ENCODE measurements at places on chromosomes 7 and 10.

GRCh38 chr7:115299397-115300037 is 377.6 kb downstream of the MDFIC start:
- DNase-seq = no peak

- DNase-seq = no peak
Measured at GRCh38 chr7:17155529-17155928, 142.9 kb upstream of the AHR start.

GRCh38 chr7:28700096-28700495 is 258.0 kb downstream of the TRIL start:
- no peak for DNase-seq

GRCh38 chr7:150755473-150756099 is 18.4 kb downstream of the GIMAP5 start:
- no peak for DNase-seq

DNA sequence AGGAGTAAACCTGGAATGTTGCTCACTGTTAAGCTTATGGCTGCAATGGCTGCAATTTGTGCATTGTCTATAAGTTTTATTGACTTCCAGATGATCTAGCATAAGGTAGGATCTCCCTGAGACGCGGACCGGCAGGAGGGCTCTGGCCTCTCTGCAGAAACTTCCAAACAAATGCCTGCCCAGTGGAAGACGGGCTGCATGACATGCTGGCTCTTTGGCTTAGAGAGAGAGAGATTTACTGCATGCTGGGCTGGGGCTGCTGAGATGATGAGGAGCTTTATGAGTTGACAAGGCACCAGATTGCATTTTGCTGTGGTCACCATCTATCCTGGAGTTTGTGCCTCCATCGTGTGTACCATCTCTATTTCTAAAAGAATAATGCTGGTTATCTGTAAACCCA is 193.2 kb downstream of the GALNT17 start:
- DNase-seq = no peak

DNA sequence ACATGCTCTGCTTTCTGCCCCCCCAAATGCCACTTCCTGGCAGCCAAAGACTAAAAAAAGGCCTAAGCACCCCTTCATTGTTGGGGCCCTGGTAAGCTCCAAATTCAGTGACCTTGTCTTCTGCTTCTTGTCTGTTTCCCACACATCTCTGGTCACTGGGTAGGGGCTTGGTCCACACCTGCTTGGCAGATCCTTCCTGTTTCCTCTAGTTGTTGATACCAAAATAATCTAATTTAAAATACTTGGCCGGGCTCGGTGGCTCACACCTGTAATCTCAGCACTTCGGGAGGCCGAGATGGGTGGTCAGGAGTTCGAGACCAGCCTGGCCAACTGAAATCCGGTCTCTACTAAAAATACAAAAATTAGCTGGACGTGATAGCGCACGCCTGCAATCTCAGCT is 130.6 kb downstream of the CAMK1D start:
- no peak for DNase-seq

DNA sequence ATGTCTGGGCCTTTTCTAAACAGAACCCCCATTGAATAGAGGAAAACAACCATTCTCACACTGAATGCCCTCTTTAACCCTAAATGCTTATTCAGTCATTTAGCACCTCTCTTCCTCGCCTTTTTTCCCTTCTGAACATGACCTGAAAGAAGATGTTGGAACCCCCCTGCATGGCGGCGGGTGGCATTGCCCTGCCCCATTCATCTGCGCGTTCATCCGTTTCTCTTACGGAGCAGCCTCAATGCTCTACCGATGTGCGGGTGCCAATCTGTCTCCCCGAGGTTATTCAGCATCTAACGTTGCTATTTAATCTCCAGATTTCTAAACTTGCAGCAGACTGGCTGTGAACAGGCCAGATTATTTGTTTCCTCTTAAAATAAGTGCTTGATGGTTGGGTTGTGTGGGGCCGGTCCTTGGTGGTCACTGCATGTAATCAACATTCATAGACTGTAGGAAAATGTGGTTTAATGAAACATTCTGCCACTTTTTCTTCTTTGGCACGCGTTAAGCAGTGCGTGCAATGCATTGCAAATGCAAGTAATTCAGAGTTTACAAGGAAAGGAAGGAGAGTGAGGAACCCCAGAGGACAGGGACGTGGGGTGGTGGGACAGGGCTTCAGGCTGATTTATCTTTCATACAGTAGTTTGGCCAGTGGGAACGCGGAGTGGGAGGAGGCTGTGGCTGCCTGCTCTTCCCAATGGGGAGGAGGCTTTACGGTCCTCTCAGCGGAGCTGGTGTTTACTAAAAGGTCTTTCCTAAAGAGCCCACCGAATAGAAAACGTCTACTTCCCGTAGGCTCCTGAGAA is 286.7 kb downstream of the DPP6 start:
- no peak for DNase-seq

DNA sequence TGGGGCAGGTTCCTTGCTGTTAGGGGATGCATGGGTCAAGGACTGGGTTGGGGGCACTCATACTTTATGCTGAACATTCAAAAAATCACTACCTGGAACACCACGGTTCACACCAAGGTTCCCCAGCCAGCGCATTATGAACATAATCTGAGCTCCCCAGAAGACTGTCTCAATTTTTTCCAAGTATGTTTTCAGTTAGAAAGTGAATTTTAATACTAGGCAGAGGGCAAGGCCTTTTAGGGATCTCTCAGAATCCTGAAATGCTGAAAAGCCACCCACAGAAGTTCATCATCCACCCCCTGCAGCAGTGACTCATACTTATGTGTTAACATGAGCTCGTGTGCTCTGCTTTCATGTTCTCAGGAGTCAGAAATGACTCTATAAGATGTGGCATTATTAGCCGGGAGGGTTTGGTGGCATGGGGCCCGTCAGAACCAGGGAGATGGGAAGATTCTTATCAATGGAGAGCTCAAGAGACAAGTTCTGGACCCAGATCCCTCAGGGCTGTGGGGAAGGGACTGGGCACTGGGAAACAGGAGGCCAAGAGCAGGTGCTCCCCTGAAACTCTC is 185.2 kb upstream of the ITGB1 start:
- no peak for DNase-seq

- DNase-seq = no peak
Measured at GRCh38 chr10:96826438-96826837, 5.7 kb upstream of the LCOR start.

GRCh38 chr10:60957667-60958221 is 13.8 kb upstream of the RHOBTB1 start:
- DNase-seq = no peak

DNA sequence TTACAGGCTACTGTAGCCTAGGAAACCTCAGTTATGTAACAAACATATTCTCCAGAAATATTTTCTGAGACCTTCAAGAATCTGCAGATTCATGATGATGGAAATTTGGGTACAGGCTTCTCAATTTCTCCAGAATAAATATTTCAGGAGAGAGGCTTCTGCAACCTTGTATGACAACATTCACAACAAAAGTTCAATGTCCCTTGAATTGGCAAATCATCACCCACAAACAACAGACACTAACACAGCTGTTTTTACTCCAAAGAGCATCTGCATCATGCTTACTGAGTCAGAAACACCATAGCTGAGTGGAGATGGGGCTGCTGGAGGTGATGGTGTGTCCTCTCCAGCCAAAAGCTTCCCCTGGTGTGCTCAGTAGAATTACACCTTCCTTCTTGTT is 9.3 kb upstream of the COBL start:
- DNase-seq = no peak

- DNase-seq = peak; percentile 17
Measured at GRCh38 chr7:155470686-155471638, 13.0 kb downstream of the EN2 start.

DNA sequence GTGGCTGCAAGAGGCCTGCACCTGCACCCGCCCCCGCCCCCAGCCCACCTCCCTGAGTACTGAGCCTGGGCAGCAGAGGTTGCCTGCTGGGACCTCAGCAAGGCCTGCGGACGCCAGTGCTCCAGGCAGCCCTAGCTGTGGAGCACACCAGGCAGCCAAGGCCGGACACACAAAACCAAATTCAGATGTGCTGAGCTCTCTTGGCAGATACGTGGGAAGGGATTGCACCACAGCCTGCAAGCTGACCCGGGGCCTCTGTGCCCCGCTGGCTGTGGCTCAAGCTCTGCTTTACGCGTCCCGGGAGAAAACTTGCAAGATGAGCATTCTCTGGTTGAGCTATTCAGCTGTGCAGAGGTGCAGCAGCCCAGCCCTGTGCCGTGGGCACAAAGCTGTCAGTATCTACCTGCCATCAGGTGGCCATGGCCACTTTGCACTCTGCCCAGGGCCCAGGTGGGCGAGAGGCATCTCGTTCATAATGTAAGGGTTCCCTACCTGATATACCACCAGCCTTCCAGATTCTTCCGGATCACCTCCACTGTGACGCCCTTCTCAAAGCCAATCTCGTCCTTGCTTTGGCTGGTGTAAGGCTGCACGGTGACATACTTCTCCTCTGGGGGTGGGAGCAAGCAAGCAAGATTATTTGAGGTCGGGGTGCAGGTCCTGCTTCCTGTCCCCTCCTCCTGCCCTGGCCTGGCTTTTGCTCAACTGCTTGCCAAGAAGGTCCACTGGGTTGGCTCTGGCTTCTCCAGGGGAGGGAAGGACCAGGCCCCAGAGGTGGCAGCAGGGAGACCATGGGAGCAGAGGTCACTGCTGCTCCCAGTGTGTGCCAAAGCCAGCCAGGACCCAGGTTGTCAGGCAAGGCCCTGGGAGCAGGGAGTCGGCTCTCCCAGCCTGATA is 123.4 kb downstream of the NEURL1 start:
- peak; percentile 53 for DNase-seq

DNA sequence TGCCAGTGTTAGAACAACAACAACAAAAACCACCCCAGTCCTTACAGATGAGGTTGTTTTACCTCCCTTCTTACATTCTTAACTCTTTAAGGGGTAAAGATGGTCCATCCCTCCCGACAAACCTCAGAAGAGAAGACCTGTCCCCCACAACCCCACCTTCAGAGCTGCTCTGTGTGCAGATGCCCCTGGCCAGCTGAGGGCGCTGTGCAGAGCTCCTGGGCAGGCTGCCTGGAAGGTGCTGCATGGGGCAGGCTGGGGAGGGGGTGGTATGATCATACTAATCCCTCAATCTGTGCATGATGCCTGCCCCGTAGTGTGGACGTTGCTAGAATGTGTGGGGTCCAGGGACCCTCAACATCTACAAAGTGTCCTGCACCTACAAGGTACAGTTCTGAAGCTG is 387.1 kb downstream of the INHBA start:
- DNase-seq = no peak

GRCh38 chr10:113183573-113183972 is 233.5 kb downstream of the TCF7L2 start:
- DNase-seq = no peak

GRCh38 chr10:131311661-131312477 is at the start of gene TCERG1L:
TCERG1L (minus strand) TSS chr10:131311721; CDS start chr10:131311635, 86 bp downstream.
- DNase-seq = no peak

DNA sequence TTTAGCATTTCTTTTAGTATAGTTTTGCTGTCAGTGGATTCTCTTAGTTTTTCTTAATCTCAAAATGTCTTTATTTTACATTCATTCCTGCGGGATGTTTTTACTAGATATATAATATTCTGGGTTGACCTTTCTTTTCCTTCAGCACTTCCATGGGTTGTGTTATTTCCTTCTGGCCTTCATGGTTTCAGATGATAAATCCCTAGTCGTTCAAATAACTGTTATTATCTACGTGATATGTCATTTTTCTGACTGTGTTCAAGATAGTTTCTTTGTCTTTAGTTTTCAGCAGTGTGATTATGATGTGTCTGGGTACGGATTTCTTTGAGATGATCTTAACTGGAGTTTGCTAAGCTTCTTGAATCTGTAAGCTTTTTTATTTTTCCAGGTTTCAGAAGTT is 75.7 kb upstream of the ELN start:
- no peak for DNase-seq

GRCh38 chr7:54336800-54337199 is 205.4 kb upstream of the VSTM2A start:
- no peak for DNase-seq

DNA sequence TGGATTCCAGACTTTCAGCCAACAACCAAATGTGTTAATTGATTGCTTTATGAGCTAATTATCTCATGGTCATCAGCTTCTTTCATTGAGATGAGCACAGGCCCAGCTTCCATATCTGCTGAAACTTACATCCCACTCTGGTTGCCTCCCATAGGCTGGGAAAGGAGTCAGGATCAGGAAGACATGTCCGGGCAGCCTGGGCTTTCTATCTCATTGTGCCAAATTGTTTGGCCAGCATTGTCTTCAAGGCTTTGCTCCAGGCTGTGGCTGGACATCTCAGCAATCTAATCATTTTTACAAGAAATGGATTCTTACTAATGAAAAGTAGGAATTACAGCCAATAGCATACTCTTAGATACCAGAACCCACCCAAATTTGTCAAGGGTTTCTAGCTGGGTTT is 295.2 kb downstream of the CXCL12 start:
- DNase-seq = no peak

DNA sequence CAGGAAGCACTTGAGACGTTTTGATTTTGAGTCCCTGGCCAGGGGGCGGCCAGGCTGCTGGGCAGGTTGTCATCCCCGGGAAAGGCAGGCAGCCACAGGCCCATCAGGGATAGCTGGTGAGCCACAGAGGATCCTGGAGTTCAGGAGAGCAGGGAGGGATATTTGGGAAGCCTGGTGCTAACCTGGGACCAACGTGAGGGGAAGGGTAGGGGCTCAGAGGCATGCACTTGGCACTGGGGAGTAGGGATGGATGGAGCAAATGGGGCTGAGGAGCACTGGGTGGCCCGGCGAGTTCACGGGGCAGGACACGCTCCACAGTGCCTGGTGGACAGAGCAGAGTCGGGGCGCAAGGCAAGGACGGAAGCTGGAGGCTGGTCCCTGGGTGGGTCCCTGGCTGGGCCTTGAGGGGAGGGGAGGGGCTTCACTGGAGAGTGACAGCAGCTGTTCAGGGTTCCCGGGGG is 30.2 kb downstream of the LRRC27 start:
- DNase-seq = no peak

GRCh38 chr10:79292891-79293746 is 54.1 kb upstream of the PPIF start:
- no peak for DNase-seq

GRCh38 chr10:92126100-92126650 is 164.7 kb downstream of the CPEB3 start:
- no peak for DNase-seq

DNA sequence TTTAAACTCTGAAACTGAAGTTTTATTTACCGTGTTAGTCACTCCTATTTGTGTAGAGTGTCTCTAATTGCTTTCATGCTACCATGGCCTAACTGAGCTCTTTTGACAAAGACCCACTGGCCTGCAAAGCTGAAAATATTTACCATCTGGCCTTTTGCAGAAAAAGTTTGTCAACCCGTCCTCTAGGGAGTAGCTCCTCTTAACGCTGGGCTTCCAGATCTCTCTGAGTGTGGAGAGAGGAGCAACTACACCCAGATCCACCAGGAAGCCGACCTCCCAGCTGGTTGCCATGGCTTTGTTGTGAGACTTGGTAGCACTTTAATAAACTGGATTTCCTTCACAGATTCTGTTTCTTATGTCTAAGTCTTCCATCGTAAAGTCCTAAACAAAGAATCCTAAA is 4.2 kb upstream of the C10orf71 start:
- no peak for DNase-seq
